ENCODE measurements at places on chromosomes 3 and 15.

DNA sequence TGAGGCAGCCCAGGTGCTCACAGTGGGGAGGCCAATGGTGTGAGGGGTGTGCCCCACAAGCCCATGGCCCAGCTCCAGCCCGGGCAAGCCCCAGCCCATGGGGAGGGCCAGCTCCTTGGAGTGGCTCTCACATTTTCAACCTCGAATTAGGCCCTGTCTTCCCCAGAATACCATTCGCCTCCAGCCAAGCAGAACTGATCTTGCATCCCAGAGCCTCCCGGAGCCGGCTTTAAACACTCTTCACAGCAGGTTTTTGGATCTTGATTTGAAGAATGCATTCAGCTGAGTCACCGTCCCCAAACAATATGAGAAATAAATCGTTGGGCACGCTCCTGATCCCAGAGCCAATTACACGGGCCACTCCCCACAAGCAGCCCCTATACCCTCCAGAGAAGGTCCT, 23.7 kb downstream of the TPRA1 start:
- DNase-seq, result no peak

GRCh38 chr3:39752751-39753150, 56.7 kb upstream of the MYRIP start:
- no peak for DNase-seq

GRCh38 chr3:10213156-10213792, 35.0 kb upstream of the TATDN2 start:
- DNase-seq, result no peak

GRCh38 chr3:73121669-73122331, 60.3 kb downstream of the EBLN2 start:
- DNase-seq, result no peak
